Motor neuron (in vitro differentiated cells): ENCODE measurements at places on chromosomes 11 and 22.
A peak's percentile ranks its signal among the peaks of the same experiment; 100 is the strongest.

GRCh38 chr22:48337957-48338792, 1489.5 kb downstream of the BRD1 start:
- no peak for ATAC-seq

- no peak for ATAC-seq
These were observed 43.5 kb upstream of the TCF20 start for GRCh38 chr22:42313804-42314581.

- peak; percentile 98 for ATAC-seq
These were observed 34.3 kb upstream of the ASPHD2 start for GRCh38 chr22:26394777-26395176.

DNA sequence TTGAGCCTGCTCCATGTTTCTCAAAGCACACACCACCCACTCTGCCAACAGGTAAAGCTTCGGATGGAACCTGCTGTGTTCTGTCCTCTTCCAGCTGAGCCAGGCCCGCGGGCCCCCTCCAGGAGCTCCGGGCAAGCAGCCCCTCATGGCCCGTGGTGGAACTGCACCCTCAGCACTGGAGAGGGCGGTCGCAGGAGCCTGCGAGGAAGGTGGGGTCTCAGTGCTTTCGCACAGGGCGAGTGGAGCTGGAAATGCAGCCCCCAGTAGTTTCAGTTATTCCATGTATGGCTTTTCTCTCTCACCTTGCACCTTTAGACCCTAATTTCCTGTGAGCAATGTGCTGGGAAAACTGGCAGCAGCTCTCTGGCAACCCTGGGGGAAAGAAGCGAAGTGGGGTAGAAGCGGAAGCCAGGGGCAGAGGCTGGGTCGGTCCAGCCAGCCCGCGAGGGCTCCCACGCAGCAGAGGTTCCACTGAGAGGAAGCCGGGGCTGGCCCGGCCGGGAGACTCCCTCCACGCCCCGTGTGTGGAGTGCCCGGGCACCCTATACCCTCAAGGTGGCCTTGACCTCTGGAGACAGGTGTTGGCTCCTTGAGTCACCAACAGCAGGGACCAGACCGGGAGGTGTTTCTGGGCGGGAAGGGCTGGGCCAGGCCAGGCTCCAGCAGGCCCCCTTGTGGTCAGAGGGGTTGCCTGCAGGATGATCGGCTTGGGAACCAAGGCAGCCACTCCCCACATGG, 119.9 kb upstream of the TMEM45B start:
- ATAC-seq: peak; percentile 92

- ATAC-seq: no peak
These were observed 236.4 kb downstream of the CNTN5 start for GRCh38 chr11:99257131-99257530.

DNA sequence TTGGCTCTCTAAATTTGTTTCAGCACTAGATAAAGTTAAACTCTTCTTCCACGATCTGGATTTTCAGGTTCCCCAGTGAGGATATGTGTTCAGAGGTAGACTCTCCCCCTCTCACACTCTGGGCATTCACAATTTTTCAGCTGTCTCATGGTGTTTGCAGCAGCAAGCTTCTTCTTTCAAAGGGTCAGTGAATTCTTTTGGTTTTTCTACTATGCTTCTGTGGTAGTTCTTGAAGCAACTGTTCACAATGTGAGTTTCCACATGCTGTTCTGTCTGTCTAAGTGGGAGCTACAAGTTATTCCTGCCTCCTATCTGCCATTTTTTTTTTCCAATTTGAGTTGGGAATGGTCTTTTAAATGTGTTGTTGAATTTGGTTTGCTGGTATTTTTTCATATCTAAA, 25.4 kb downstream of the CNTF start:
- no peak for ATAC-seq

DNA sequence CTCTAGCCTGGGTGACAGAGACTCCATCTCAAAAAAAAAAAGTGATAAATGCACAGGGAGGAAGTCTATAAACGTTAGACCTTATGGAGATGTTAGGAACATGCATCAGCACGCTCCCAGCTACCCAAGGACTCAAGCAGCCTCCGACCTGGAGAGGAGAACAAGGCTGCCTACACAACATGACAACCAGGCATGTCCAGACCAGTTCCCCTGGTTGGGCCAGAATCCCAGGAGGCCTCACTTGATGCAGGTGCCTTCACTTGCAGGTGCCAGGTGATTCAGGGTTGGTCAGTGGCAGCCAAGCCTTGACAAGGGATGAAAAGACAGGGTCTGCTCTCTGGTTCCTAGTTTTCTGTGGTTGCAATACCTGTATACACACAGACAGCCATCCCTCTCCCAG, 5.9 kb downstream of the RANGAP1 start:
- ATAC-seq: no peak

DNA sequence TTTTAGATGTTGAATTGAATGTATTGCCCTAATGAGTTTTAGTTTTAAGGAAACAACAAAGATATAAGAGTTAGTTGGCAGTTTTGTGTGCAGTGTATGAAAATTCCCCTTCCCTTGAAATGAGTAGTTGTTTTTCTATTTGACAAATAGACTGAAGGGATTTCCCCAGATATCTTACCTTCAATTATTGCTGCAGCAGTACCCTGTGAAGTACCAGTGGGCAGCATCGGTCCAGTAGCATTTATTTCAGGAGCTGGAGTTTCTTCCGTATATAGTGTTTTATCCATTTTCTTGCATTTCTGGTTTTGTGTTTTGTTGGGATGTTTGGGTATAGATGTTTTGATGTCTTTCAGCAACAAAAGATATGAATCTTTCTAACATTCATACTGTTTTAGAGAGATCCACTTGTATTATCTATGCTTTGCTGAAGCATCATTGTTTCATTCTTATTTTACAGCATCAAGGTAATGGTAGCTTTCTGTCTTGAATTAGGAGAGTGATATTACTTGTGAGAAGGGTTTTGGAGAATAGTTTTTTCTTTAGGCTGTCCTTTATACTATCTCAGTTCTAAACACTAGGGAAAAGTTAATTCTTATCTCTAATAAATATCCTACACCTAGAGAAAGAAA, 7.4 kb downstream of the KMT2A start:
- ATAC-seq: no peak

DNA sequence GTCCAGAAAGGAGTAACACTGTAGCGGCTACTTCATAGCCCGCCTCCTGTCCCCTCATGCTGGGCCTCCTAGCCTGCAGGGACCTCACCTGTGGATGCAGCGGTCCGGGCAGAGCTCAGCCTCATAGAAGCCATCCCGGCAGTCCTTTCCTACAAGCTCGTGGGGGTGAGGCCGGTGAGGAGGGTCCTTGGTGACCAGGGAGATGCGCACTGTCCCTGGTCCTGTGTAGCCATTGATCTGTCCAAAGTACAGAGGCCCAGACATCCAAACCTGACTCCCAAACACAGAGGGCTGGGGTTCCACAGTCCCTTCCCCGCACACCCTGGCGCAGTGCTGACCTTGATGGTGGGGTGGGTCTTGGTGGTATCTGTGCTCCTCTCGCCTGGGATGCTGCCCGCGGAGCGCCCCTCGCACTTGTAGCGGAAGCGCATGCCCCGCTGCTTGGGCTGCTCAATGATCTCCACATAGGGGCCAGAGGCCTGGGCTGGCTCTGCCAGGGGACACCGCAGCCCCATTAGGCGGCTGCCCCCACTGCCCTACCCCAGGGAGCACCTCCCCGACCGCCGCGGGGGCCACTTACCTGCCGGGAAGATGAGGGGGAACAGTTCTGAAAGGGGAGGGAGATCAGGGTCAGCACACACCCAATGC, 993 bp downstream of the RELA start:
- no peak for ATAC-seq

GRCh38 chr11:8692417-8692816, 9.8 kb downstream of the RPL27A start:
- ATAC-seq: no peak
